ENCODE measurements at places on chromosomes 6 and 20.

GRCh38 chr6:131430531-131430930 is 142.5 kb upstream of the ARG1 start:
- DNase-seq: no peak

DNA sequence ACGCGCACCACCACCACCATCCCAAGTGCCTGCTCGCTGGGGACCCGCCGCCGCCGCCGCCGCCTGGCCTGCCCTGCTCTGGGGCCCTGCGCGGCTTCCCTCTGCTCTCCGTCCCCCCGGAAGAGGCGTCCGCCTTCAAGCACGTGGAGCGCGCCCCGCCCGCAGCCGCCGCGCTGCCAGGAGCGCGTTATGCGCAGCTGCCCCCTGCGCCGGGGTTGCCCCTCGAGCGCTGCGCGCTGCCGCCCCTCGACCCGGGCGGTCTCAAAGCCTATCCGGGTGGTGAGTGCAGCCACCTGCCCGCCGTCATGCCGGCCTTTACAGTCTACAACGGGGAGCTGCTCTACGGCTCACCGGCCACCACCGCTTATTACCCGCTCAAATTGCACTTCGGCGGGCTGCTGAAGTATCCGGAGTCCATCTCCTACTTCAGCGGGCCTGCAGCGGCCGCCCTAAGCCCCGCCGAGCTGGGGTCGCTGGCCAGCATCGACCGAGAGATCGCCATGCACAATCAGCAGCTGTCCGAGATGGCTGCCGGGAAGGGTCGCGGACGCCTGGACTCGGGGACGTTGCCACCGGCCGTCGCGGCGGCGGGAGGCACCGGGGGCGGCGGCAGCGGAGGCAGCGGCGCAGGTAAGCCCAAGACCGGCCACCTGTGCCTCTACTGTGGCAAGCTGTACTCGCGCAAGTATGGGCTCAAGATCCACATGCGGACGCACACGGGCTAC is 7.2 kb downstream of the PRDM13 start:
- peak; percentile 58 for DNase-seq

- no peak for DNase-seq
Observed at GRCh38 chr6:137120748-137121147, 52.7 kb downstream of the IL22RA2 start.

DNA sequence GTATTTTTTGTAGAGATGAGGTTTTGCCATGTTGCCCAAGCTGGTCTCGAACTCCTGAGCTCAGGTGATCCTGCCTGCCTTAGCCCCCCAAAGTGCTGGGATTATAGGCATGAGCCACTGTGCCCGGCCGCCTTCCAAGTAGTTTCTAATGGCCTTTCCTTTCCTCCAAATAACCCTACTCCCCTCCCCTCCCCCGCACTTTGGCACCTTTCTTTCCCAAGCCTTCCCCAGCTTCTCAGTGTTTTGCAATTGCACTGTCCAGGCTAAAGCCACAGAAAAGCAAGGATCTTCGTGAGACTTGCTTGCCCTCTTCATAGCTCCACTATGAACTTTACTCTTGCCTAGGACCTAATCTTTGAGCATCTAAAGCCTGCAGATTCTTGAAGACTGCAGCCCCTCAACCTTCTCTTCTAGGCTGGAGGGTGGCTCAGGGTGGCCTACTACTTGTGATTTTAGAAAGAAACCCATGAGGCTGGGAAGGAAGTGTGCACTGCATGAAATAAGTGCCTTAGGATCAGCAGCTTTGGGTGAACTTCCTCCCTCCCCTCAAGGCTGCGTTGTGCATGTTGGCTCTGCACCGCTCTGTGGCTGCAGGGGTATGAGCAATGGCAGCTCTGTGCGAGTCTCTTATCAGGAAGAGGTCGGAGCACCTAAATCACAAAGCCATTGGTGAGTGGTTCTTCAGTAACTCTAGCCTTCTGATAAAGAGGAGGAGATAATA is 152.4 kb upstream of the SNX9 start:
- no peak for DNase-seq

GRCh38 chr6:67643281-67643680 is 991.8 kb upstream of the ADGRB3 start:
- no peak for DNase-seq

Measured in WERI-Rb-1 (cell line).